ENCODE measurements at places on chromosomes 1 and 21.
A peak's percentile ranks its signal among the peaks of the same experiment; 100 is the strongest.

DNA sequence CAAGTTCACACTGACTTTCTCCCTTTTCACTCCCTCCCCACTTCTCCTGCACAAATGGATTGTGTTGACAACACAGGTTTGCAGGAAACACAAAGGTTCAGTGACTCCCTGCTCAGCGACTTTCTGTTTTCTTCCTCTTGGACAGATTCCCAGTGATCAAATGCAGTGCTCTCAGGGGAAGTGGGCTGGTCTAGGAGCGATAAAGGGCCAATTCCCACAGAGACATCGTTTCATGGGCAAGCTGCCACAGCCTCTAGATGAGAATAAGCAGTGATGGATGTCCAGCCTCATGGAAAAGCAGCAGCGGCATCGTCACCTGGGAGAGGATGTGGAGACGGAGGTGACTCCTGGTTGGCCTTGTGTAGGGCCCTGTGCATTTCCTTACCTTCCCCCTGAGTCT lies 30.6 kb downstream of the FYB2 start:
- DNase-seq = no peak

- DNase-seq = no peak
These were observed 173.2 kb downstream of the CACNA1E start for GRCh38 chr1:181656491-181656890.

DNA sequence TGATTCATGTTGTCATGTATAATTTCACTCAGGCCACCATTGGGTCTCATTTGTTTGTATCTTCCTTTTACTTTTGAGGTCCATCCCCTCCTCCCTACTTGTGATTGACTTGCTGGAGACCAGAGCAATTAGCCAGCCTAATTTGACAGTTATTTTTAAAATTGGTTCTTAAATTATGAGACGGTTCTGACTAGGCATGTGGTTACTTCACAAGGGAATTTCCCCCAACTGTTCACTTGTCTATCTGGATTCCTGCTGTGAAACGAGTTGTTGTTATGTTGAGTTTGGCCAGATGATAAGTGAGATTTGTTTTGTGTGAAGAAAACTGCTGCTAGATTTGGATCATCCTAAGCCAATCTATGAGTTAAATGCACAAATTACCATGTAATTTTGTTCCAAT lies 359.1 kb downstream of the BARHL2 start:
- DNase-seq = no peak

DNA sequence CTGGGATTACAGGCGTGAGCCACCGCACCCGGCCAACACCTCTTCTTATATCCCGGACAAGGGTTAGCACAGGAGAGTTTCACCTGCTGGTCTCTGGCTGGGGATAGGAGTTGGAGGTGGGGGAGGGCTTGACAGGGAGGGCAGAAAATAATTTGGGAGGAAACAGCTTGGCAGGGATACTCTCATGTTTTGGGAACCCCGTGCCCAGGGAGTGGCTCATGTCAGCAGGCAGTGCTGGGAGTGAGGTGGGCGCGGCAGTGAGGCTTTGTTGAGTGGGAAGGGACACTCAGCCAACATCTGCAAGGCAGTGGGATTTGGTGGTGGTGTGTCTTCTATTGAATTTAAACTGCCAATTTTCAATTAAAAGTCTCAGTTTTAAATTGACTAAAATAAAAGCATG lies 1.1 kb upstream of the THEM5 start:
- DNase-seq = no peak

DNA sequence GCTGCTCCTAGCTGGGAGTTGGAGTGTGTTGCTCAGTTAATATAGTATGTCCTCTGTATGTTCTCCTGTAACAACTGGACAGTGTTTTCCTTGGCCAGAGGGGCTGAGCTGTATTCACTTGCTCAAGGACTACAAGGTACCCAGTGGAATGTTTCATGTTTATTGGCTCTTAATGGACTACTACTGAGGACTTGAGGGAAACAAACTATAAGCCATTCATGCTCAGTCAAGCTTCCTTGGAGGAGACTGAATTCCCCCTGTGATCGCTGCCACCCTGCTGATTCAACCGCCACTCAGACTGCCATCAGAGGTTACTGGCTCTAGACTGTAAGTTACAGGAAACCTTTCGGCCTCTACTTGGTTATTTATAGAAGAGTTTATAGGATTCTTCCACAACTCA lies 166.6 kb downstream of the ZC3H11B start:
- peak; percentile 41 for DNase-seq

DNA sequence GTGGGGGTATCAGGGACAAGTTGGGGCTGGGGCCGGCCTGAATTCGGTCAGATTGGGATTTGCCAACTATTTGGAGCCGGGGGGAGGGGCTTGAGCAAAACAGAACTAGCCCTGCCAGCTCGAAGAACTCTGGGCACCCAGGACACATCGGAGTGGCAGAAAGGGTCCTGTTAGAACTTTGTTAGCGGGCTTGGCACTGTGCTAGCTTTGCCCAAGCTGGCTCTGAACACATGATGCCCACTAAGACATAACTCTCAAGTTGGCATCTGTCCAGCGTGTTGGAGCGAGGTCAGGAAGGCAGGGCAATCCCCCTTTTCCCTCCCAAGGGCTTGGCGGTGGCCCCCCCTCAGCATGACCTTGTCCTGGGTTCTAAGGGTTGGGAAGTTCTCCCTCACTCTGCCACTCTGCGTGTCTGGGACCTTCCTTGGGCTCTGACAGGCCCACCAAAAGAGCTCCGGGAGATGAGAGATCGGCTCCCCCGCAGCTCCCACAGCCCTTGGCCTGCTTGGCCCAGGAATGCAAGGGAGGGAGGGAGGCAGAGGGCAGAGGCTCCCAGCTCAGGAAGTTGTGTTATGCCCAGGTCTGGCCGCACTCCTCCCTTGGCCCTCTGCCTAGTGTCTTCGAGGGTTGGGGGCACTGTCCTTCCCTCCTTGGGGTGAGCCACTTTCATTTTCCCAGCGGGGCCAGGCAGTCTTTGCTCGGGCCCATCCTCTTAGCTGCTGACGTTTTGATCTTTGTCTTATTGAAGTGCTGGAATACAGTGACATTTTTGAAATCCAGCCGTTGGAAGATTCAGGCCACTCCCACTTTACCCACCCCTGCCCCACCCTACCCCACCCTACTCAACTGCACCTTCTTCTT lies 1.2 kb downstream of the LMNA start:
- no peak for DNase-seq

- peak; percentile 64 for DNase-seq
These were observed at the start of gene SLC45A1 for GRCh38 chr1:8317647-8318381. Gene SLC45A1, plus strand, starts transcription at chr1:8318114. Its CDS starts 6,216 bp downstream, at chr1:8324330.
